ENCODE measurements at places on chromosomes 1 and 21.

DNA sequence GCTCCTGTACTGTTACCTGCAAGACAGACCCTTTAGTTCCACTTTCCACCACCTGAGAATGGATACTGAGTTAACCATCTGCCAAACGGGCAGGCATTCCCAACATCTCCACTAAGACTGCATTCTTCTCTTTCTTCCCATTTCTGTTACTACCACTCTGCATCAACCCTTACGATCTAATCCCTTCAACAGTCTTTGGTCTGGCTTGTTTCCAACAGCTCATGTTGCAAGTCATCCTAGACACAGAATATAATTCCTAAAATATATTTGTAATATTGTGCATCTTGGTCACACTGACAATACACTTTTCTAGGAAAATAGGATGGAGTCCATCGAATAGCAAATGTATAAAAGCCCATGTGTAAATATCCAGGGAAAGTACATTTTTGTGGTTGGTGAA is 166.7 kb downstream of the SIPA1L2 start:
- no peak for DNase-seq

DNA sequence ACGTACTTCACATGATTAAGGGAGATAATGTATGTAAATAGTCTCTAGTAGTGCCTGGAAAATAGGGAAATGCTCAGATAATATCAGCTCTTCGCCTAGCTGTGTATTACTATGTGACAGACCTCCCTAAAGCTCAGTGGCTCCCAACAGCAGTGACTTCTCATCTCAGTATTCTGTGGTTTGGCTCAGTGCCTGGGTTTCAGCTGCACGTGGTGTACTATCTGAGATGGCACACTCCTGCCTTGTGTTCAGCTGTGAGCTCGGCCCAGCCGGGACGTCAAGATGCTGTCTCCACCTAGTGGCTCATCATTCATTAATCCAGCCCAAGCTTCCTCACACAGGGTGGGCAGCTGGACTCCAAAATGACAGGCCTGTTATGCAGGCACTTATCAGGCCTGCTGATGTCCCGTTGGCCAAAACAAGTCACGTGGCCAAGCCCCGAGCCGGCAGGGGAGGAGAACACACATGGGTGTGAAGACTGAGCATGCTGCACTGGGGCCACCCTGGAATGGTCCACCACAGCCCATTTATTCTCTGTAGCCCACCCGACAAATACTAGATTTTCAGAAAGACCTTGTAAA is 17.8 kb downstream of the SLFNL1 start:
- DNase-seq = peak; percentile 90

DNA sequence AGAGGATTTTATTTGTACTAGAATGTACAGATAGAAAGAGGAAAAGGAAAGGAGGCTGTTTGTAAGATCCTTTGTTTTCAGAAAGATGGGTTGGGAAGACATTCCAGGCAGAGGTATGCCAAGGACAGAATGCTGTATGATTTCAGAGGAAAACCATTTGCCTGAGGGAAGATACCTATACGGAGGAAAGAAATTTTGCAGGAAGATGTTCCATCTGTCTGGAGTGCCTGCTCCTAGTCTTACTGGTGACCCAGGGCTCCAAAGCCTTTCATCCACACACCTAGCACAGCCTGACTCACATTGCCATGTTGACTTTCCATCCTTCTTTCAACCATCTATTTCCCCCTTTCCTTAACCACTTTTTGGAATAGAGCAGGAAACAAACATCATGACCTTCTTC is 18.2 kb downstream of the SAMD13 start:
- no peak for DNase-seq

- DNase-seq = no peak
Measured at GRCh38 chr1:70034403-70034802, 171.0 kb downstream of the LRRC40 start.

GRCh38 chr21:43835050-43835449 is 30.0 kb upstream of the AGPAT3 start:
- DNase-seq = no peak

DNA sequence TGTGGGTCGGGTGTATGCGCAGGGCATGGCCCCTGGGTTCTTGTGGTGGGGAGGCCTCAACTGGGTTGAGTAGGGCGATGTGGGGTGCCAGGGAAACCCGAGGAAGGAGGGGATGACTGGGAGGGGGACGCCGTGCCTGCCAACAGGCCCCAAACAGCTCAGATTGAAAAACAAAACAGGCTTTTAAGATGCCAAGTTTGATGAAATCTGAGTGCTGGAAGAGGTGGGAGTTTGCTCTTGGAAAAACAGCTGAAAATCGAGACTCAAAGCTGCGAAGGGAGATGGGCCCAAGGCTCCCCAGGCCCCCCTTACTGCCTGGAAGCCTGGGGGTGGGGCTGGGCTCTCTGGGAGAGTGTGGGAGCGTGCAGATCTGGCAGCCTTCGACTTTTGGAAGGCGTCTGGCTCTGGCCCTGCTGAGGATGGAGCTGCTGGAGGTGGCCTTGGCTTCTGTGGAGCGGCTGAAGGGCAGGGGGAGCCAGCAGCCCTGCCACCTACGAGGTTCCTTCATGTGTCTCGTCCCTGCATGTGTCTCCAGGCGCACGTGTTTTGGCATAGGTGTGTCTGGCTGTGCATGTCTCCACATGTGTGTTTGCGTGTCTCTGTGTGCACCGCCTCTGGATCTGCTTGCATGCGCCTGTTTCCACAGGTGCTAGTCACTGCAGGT is 33.3 kb downstream of the PTPRF start:
- DNase-seq = no peak

- DNase-seq = no peak
Measured at GRCh38 chr1:55716610-55717009, 501.4 kb upstream of the USP24 start.

DNA sequence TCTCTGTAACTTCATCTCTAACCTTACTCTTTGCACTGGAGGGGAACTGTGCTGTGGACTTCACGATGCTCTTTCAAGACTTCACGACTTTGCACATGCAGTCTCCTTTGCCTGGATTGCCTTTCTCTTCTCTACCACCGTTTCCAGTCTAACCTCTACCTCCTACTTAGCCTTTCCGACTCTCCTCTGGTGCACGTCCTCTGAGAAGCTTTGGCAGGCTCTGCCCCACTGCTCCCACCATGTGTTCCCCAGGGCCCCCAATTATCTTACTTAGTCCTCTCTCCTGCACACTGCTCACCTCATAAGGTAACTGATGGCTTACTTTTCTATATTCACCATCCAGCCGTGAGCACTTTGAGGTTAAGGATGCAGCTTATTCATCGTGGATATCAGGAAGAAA is 101.7 kb upstream of the GJB5 start:
- DNase-seq = no peak

GRCh38 chr1:224632921-224633321 is 16.8 kb downstream of the CNIH3 start:
- no peak for DNase-seq

- no peak for DNase-seq
Measured at GRCh38 chr1:114135786-114136185, 17.9 kb downstream of the SYT6 start.

DNA sequence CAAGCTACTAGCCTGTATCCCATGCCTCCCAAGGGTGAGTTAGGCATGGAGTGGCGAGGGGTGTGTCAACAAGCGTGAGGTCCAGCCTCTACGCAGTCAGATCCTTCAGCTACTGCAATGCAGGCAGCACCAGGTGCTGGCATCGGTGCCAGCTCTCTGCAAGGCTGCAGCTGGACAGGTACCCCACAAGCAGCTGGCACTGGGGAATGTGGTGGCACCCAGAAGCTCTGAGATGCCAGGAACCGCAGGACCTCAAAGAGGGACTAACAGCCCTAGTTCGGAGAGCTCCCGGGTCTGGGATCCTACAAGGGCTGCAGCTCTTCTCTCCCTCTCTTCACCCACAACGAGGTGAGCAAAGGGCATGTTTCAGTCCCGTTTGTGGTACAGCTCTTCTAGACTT is 974.5 kb downstream of the LTN1 start:
- no peak for DNase-seq

- no peak for DNase-seq
Measured at GRCh38 chr1:10735563-10736305, 60.7 kb downstream of the CASZ1 start.

GRCh38 chr1:202107321-202107761 is 15.4 kb upstream of the GPR37L1 start:
- no peak for DNase-seq

DNA sequence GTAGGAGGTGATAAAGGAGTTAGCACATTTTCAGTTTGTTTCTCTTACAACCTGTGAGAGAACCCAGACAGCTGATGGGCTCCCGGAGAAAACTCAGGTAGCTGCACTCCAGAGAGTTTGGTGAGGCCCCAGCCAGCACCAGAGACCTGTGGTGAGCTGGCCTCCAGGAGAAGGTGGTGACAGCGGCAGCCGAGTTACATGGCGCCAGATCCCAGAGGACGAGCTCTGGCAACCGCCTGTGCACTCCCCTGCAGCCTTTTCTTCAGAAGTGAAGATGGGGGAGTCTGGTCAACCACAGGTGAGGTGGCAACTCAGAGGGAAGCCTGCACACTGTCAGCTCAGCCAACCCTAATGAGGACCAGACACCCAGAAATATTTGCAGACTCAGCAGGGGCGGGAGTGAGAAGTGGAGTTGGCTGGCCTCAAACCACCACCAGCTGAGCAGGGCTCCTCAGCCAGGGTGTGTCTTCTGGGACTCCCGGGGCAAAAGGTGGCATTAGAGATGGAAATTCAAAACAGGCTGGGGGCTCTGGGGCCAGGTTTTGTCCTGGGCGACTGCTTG is 209.7 kb downstream of the SETD4 start:
- no peak for DNase-seq

GRCh38 chr21:36396325-36396724 is 11.1 kb downstream of the CHAF1B start:
- DNase-seq = no peak

DNA sequence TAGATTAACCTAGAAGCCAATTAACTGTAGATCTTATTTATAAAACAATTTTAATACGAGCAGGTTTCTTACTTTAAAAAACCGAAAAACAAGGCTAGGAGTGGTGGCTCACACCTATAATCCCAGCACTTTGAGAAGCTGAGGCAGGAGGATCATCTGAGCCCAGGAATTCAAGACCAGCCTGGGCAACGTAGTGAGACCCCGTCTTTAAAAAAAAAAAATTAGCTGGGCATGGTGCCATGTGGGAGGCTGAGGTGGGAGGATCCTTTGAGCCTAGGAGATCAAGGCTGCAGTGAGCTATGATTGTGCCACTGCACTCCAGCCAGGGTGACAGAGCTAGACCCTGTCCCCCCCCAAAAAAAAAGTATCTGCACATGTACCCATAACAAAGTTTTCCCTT is 89.3 kb upstream of the QSOX1 start:
- DNase-seq = no peak

GRCh38 chr1:151829352-151830046 is 2.1 kb downstream of the RORC start:
- no peak for DNase-seq

DNA sequence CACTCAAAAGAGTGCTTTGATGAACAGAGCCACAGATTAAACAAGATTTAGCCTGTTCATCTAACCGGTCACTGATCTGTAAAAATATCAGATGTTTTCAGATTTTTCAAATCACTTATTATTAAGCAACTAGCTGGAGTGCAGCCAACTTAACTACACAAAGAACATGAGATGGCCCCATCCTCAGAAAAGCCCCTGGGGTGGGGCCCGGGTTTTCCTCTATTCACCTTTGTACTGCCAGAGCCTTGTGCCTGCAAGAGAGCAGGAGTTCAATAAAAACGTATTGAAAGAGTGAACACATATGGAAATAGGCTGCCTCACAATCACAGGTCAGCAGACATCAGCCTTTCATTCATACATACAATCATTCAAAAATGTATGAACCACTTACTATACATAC is 516.1 kb downstream of the OMA1 start:
- DNase-seq = no peak

GRCh38 chr1:197768014-197768805 is 7.1 kb downstream of the DENND1B start:
- no peak for DNase-seq

DNA sequence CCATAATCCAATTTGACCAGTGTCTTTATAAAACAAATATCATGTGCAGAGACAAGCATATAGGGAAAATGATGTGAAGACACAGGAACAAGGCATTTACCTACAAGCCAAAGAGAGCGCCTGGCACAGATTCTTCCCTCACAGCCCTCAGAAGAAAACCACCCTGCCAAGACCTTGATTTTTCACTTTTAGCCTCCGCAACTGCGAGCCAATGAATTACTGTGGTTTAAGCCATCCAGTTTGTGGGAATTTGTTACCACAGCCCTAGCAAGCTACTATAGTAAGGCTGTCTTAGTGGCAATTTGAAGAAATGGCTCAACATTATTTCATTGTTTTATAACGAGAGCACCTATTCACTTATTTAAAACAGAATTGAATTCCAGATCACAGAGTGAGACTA is 85.7 kb upstream of the CCDC190 start:
- DNase-seq = no peak

DNA sequence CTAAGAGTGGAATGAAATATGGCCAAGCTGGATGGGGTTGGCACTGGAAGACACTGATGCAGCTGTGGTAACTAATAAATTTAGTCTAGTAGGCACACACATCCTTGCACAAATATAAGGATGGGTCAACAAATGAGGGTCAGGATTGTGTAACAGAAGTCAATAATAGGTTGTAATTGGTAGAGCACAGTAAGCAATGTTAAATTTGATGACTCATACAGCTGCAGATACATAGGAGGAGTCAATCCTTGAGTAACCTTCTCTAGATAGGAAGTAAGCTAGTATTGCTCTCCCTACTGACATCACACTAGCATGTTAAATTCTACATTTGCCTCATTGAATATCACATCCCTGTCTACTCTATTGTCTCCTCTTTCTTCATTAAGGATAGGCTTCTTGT is 332.1 kb downstream of the PTPRC start:
- no peak for DNase-seq

DNA sequence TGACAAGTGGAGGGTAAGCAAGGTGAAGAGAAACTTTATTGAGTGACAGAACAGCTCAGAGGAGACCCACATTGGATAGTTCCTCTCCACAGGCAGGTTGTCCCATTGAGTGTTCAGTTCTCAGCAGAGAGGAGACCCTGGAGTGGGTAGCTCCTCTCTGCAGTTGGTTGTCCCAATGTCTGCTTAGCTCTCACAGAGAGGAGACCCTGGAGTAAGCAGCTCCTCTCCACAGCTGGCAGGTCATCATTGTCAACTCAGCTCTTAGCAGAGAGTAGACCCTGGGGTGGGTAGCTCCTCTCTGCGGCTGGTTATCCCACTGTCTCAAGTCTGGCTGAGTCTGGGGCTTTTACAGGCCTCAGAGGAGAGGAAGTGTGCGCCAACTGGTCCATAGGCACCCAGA is 6.0 kb upstream of the CHD1L start:
- no peak for DNase-seq

DNA sequence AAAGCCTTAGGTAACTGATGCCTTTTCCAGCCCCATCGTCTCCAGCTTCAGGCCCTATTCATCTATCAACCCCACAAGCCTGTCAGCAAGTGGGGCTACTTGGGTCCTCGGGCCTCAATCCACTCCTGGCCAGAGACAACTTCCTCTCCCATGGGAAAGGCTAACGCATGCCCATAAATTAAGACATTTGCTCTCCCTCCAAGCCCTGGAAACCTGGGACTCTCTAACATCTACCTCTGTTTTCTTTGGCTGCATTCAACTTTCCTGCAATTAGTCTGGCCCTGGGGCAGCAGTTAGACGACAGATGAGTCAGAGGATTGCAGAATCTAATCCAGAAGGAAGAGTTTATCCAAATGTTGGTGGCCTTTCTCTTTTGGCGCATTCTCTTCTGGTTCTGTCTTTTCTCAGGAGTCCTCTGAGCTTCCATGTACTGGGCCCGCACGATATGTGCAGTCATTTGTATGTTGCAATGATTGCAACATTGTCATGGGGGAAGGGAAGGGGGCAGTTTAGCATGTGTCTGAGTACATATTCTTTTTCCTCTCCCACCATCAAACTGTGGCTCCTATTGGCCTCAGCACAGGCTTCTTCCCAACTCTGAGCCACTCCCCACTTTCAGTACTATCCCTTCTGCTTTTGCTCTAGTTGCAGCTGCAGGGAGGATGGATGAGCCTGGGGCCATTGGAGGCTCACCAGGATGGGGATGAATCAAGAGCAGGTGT is 54.4 kb downstream of the NAV1 start:
- no peak for DNase-seq
